Purkinje cell (primary cell): ENCODE measurements at places on chromosomes 11 and 22. TPM values are rescaled to one million over a fixed set of nuclear protein-coding genes. Genes with fewer than 3 reads are reported as not detected.

NFRKB gene
- polyA plus RNA-seq = 0.77 and 6.9 TPM in 2 replicates

CALCB gene
- not detected in 2 replicates for polyA plus RNA-seq

CNTN5 gene
- polyA plus RNA-seq = 3.0 and 5.8 TPM in 2 replicates

MOGAT2 gene
- polyA plus RNA-seq = 0.94 TPM in 1 of 2 replicates, not detected in the other

MFRP gene
- polyA plus RNA-seq = not detected in 2 replicates
